ENCODE measurements at places on chromosomes 6 and 20.
A peak's percentile ranks its signal among the peaks of the same experiment; 100 is the strongest.

- no peak for DNase-seq
These were observed 102.2 kb upstream of the ADGRF1 start for GRCh38 chr6:47144306-47144705.

- DNase-seq = no peak
These were observed 185.1 kb downstream of the CLIC5 start for GRCh38 chr6:45830441-45831139.

DNA sequence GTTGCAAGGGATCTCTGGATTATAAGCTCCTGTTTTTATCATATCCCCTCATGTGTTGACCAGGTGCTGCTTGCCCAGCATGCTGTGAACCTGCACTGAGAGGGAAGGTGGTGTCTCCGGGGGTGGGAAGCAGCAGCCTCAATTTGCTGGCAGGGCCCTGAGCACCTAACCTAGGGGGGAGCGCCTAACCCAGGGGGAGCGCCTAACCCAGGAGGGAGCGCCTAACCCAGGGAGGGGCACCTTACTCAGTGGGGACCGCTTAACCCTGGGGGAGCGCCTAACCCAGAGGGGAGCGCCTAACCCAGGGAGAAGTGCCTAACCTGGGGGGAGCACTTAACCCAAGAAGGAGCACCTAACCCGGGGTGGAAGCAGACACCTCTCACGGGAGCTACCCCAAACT, 83.3 kb upstream of the QKI start:
- no peak for DNase-seq

GRCh38 chr20:62025394-62025793, 40.3 kb downstream of the TAF4 start:
- no peak for DNase-seq

- no peak for DNase-seq
These were observed 333.8 kb downstream of the CDH26 start for GRCh38 chr20:60292001-60292520.

GRCh38 chr6:30940361-30940986, at the start of gene MUCL3:
Gene MUCL3 (plus strand): TSS chr6:30940973. CDS start chr6:30941000, 27 bp downstream.
- no peak for DNase-seq

GRCh38 chr6:140130074-140130473, 755.6 kb upstream of the CITED2 start:
- no peak for DNase-seq

DNA sequence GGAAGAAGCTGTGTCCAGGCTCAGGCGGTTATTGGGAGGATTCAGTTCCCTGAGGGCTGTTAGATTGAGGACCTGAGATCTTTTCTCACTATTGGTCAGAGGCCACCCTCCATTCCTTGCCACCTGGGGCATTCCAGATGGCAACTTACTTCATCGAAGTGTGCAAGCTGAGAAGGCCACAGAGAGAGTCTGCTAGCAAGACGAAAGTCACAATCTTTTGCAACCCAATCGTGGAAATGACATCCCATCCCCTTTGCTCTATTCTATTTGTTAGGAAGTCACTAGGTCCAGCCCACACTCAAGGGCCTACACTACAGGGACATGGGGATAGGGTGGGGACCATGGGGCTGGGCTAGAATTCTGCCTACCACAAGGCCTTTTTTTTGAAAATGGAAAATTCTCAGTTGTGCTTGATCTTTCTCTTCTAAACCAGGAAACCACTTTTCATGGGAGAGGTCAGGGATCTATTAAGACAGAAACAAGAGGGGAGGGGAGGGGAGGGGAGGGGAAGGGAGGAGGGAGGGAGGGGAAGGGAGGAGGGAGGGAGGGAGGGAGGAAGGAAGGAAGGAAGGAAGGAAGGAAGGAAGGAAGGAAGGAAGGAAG, 217.2 kb downstream of the BCAS1 start:
- DNase-seq = no peak

DNA sequence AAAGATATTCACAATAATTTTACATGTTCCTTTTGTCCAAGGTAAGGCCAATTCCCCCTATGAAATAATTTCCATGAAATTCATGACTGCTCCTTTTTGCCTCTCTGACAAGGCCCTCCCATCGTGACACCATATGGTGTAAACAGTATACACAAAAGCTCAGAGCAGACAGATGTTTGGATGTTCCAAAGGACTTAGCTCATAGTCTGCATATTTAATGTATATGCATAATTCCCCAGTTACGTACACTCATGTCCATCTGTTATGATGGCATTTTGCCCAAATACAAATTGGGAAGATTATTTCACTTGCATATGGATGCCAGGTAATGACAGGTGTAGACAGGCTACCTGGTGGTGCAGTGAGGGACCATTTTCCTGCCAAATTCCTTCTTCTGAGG, 376.5 kb downstream of the KHDRBS2 start:
- no peak for DNase-seq

- DNase-seq = no peak
These were observed 35.3 kb downstream of the TPX2 start for GRCh38 chr20:31774408-31774807.

GRCh38 chr6:53492860-53493634, 51.9 kb downstream of the GCLC start:
- peak; percentile 32 for DNase-seq

GRCh38 chr6:6283746-6284145, 36.7 kb downstream of the F13A1 start:
- no peak for DNase-seq

DNA sequence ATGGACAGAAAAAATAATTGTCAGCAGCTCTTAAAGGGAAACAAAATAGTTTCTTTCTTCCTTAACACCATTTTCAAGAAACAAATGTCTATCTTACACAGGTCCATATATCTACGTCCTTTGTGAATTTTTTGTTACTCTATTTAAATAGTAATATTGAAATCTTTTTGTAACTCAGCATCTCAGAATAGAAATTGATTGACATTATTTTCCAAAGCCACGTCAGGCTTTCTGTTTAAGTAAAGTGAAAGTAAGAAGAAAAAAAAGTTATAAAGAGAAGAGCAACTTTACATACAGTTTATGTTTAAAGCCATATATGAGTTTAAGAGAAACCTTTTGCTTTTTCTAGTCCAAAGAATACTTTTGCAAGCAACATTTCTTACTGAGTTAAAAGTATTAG, 402.9 kb upstream of the SOX4 start:
- no peak for DNase-seq

DNA sequence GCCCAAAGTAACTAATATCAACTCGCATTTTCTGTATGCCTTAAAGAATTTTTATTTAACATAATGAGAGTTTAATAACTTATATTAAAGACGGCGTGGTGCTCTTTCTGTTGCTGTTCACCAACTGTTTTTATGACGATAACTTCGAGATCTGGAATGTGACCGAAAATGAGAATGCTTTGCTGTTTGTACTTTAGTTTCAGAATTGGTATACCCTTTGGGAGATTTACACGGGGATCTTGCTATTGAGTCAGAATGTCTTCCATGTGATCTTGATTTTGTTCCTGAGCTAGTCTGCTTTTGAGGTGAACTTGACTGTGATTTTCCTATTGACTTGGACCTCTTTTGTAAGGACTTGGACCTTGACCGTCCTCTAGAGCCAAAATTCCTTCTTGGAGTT, 17.9 kb downstream of the PNRC1 start:
- no peak for DNase-seq

GRCh38 chr6:121321282-121321681, 13.0 kb downstream of the TBC1D32 start:
- no peak for DNase-seq

DNA sequence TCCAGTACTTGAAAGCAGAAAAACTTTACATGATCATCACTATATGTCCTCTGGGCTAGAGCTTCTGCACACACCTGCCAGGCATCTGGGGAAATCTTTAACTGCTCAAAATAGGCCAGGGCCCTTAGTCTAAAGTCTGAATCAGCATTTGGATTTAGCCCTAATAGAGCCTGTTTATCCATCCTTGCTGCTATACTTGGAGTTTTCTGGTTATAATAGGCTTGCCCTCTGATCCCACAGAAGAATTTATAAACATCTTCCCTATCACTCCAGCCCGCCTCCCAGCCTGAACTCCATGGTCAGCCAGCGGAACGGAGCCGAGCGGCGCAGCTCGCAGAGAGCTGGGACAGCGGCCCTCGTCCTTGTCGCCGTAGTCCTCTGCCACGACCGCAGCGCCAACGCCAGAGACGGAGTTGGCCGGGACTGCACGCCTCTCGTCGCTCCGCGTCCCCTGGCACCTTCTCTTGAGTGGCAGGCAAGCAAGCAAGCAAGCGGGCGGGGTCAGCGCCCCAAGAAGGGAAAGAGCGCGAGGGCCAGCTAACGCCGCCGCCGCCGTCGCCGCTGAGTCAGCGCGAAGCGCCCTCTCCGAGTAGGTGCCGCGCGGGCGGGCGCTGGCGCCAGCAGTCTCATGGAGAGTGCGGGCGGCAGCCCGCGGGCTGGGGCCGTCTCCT, 25.4 kb upstream of the ASIP start:
- peak; percentile 77 for DNase-seq

- DNase-seq = no peak
These were observed 906 bp downstream of the ANKRD60 start for GRCh38 chr20:58227391-58228102.

GRCh38 chr6:113651120-113651519, 206.0 kb upstream of the MARCKS start:
- DNase-seq = no peak

DNA sequence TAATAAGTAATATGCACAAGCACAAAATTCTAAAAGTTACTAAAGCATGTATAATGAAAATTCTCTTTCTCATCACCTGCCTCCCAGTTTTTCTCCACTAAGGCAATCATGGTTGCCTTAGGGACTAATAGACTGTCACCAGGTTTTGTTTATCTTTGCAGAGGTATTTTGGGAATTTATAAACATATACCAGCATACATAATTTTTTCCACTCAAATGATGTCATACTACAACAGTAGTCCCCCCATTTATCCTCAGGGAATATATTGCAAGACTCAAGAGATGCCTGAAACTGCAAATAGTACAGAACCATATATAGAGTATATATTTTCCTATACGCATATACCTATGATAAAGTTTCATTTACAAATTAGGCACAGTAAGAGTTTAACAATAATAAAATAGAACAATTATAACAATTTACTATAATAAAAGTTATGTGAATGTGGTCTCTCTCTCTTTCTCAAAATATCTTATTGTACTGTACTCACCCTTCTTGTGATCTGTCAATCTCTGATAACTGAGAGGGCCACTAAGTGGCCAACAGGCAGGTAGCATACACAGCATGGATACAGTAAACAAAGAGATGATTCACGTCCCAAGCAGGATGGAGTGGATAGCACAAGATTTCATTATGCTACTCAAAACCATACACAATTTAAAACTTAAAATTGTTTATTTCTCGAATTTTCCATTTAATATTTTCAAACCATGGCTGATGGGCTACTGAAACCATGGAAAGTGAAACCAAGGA, 19.7 kb downstream of the RBL1 start:
- DNase-seq = no peak

DNA sequence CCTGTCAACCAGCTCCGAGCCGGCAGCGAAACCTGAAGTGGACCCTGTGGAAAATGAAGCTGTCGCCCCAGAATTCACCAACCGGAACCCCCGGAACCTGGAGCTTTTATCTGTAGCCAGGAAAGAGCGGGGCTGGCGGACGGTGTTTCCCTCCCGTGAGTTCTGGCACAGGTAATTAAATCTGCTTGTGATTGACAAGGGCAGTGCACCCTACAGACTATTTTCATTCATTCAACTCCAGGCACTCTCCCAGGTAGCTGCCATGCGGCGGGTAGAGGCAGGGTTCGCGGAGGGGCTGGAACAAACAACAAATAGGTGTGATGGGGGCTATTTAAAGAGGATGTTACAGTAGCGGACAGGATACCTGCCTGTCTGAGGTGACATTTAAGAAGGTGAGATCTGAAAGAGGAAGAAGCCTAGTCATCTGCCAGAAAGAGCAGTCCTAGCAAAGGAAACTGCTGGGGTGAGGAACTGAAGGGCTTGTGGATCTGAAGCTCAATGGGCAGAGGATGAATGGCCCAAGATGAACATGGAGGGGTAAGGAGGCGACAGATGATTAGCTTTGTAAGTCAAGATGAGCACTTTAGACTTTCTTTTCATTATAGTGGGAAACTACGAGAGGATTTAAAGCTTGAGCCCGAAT, 810 bp downstream of the MRPL18 start:
- DNase-seq = no peak

DNA sequence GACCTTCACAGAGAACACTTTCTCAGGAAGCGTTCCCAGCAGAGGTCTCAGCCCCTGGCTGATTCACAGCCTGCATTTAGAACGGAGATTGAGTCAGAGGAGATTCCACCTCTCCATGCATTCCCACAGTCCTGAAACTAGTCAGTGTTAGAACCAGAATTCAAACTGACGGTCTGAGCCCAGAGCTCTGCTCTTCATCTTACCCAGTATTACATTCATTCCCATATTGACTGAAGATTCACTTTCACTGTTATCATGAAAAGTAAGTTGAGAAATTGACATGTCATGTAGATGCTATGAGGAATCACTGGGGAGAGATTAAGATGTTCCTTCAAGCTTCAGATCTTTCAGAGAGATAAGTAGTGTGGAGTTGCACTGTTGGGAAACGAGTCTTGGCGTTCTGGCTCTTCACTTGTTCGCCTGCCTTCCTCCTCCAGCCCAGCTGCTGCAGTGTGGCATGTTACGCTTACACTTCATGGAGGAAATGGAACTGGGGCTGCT, 28.3 kb downstream of the MAS1 start:
- DNase-seq = no peak

DNA sequence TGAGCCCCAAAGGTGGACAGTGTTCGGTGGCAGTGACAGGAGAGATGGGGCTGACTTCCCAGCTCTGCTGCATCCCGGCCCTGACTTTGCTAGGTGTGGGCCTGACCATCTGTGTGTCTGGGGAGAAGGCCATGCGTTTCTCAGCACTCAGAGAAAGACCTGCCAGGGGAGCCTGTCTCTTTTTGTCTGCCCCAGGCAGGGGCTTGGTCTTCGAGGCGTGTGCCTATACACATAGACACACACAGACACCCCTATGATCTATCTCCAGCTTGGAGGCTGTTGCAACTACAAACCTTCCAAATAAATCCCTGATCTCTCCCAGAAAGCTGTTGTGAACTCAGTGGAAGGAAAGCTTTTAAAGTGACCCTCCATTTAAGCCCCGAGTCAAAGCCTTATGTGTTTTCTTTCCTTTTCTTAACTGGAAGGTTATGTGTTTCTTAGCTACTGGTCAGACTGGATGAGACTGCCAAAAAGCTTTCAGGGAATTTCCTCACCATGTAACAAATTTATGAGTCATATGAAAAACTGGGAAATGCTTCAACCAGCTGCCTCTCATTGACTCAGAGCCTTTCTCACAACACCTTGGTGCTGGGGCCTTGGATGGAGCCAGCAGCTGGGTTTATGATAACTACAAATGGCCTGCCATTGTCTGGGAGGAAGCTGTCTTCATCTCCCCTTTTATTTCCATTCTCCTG, 102.6 kb downstream of the CDC5L start:
- no peak for DNase-seq

GRCh38 chr6:14965424-14966075, 280.3 kb upstream of the JARID2 start:
- DNase-seq = no peak

GRCh38 chr6:96234444-96234843, 218.7 kb downstream of the FUT9 start:
- DNase-seq = no peak

DNA sequence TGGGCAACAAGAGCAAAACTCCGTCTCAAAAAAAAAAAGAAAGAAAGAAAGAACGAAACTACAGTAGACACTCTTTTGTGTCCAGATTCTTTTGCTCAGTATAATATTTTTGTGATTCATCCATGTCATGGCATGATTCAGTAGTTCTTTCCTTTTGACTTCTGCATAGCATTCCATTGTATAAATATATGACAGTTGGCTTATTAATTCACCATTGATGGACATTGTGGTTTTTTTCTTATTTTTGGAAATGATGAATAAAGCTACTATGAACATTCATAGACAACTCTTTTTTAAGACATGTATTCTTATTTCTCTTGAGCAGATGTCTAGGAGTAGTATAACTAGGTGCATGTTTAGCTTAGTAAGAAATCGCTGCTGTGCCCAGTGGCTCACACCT, 10.3 kb upstream of the IER3 start:
- DNase-seq = no peak

Measured in HEK293T (cell line).